ENCODE measurements at places on chromosomes 3 and 15.

DNA sequence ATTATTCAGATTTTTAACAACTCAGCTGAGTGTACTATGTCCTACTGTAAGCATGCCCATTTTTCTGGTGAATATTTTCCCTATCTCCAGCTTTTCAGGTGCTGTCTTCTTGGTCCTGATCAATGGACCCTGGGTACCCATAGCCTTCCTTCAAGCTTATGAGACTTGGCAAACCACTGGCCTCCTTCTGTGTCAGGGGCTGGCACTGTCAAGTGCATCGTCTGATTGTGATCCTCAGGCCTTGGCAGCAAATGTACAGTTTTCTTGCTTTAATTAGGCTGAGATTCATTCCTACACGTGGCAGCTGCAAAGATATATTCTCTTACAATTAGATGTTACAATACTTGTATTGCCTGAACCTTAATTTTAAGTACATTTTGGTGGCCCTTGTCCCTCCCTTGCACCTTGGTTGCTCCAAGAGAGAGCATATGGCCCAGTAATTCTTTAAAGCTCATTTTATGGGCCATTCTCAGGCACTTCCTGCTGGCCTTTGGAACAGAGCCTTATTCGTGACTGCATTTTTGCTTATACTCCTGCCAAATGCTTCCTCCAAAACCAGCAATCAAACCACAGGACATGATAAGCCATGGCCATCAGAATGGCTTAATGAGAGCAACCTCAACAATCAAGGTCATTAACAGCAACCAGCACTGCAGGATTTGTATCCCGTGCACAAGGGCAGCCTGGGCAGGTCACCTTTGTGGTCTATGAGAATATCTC lies 179.9 kb downstream of the CNTN6 start:
- no peak for DNase-seq

- DNase-seq = no peak
These were observed 3.8 kb downstream of the PSTPIP1 start for GRCh38 chr15:76998663-76999285.

- DNase-seq = no peak
These were observed 8.6 kb downstream of the SPG11 start for GRCh38 chr15:44654858-44655257.

DNA sequence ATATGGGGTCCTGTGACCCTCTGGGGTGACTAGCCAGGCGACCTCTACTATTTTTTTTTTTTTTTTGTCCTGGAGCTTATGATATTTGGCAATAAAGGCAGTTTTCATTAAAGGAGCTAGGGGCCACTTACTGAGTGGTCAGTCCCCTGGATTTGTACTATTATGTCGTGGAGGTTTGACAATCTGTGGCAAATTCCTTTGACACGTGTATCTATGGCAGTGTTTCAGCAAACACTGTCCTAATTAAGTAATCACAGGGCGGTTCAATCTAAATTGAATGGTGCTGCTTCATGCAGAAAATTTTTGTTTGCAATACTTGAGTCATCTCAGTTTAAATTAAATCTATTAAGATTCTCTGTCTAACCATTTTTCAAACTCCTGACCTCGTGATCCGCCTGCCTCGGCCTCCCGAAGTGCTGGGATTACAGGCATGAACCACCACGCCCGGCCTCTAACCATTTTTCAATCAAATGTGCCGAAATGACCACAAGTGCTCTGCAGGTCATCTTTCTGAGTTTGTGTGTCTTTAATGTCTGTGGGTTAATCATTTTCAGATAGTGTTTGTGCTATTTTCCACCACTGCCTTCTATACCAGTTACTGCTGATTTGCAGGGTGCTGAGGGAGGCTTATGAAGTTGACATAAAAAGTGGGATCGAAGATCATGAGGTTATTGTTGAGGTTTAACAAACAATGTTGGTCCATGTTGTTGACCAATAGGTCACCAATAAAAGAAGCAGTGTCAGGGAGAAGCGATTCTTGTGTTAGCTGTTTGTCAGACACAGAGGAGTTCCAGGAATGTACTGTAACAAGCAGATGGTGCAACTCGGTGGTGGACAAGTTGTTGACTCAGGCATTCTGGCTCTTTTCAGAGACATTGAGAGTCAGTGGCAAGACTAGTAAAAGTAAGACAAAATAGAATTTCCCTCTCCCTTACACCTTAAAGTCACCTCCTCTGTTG lies 18.6 kb upstream of the SLC2A2 start:
- DNase-seq = peak; percentile 36

DNA sequence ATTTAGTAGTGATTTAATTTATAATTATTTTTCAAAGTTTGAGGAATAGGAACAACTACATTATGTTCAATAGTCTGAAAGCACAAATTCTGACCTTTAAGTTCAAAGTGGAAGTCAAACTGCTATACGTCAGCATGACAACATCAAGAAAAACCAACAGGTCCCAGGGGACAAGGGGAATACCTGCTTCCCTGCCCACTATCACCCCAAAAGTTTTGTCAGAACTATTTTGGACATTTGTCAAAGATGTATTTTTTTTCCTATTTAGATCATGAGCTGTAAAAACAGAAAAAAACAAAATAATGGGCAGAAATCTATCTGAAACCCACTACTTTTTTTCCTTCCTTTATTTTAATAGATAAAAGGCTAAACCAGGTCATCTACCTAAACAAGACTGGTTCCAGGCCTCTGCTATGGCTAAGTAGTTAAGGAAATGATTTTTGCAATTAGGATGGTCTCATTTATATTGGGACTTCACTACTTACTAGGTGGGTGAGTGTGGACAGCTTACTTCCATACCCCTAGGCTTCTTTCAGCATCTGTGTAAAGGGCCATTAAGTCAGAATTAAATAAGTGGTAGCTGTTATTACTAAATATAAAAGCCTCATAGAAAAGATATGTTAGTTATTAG lies 746.3 kb downstream of the FHIT start:
- DNase-seq = no peak

DNA sequence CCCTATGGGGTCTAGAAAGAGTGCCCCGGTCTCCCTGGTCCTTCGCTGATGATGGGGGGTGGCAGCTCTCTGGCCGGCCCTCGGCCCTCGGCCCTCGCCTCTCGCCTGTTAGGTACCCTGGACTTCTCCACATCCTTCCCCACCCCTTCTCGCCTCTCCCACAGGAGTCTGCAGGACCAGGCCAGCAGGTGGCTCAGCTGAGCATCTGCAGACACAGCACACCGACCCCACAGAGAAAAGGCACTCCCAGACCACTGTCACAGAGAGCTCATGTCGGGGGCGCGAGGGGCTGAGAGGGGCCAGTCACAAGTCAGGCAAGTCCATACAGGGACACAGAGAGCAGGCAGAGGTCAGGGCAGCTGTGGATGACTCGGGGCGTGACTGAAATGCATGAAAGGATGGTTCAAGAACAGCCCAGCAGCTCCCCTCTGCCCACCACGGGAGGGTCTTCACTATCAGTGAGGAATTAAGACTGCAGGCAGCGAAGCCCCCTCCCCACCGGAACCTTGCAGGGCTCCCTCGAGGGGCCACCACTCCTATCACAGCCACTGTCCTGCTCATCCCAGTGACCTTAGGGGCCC lies 181.7 kb upstream of the NSMCE3 start:
- peak; percentile 23 for DNase-seq

DNA sequence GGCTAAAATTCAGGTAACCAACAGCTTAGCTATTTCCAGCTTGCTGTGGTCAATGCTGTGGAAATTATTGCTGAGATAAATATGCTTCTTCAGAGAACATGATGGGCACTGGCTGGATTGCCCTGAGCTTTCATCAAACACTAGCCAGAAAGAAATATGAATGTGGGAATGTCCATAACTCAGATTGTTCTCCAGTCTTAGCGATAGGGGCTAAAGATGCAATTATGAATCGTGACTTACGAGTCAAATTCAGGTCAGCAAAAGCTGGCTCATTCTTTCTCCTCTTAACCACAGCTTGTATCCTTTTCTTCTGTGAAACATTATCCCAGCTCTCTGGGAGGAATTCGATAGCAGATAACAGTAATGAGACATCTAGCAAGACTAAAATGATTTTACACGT lies 307.6 kb downstream of the RYR3 start:
- no peak for DNase-seq

GRCh38 chr15:81469154-81469553 lies 95.1 kb upstream of the TMC3 start:
- no peak for DNase-seq

DNA sequence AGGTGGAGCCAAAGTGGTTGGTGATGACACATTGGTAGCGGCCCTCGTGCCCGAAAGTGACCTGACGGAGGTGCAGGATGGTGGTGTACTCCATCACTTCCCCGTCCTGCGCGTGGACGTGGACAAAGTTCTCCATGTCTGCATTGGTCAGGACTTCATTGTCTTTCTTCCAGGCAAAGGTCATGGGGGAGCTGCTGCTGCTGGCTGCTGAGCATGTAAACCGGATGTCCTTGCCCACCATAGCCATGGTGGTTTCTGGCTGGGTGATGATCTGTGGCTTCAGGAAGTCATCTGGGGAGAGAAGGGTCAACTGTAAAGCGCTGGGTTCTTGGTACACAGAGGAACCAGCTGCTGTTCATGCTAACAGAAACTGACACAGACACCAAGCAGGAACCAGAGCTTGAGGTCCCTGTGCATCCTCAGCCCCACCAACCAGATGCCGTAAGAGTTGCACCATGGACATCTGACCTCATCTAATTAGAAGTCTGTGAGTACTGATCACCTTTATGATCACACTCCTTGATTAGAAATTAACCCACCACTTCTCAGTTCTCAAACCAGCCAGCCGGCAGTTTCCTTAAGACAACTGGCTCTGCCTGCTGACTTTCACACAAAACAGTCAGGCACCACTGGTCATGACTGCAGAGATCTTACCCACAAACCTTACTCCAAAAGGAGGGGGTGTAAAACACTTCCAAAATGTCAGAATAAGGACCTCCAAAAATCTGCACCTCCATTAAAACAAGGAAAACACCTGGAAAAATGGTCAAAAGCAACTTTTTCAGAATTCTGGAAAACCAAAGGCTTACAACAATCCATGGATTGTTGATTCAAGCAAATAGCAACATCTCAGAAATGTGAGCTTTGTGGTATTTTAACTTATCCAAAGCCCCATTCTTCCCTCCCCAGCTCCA lies 114.6 kb downstream of the LRIG1 start:
- DNase-seq = no peak

GRCh38 chr3:172708921-172709773 lies 1.7 kb downstream of the NCEH1 start:
- peak; percentile 30 for DNase-seq

DNA sequence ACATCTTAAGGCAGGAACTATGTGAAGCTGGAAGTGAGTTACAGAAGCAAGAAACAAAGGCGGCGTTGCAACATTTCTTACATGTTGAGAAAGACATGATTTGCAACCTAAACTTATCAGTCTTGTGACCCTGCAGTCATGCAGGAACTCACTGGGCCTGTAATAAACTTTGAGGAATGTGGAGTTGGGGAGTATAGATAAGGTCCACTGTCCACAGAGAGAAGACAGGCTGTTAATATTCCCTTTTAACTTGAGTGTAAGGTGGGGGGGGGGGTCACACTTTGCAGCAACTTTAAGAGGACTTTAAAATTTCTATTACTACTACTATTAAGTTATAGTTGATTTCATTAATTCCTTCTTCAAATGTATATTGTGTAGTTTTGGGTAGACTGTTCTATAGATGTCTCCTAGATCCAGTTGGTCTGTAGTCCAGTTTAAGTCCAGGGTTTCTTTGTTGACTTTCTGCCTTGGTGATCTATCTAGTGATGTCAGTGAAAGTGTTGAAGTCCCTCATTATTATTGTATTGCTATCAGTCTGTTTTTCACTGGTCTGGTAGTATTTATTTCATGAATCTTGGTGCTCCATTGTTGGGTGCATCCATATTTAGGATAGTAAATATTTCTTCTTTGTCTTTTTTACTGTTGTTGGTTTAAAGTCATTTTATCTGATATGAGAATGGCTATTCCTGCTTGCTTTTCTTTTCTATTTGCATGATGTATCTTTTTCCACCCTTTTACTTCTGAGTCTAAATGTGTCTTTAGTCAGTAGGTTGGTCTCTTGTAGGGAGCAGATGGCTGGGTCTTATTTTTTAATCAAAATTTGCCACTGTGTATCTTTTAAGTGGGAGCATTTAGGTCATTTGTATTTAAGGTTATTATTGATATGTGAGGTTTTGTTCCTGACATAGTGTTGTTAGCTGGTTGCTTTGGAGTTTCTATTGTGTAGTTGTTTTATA lies 15.6 kb upstream of the FAM98B start:
- DNase-seq = no peak

- no peak for DNase-seq
These were observed 87.7 kb downstream of the XXYLT1 start for GRCh38 chr3:195183071-195183776.

DNA sequence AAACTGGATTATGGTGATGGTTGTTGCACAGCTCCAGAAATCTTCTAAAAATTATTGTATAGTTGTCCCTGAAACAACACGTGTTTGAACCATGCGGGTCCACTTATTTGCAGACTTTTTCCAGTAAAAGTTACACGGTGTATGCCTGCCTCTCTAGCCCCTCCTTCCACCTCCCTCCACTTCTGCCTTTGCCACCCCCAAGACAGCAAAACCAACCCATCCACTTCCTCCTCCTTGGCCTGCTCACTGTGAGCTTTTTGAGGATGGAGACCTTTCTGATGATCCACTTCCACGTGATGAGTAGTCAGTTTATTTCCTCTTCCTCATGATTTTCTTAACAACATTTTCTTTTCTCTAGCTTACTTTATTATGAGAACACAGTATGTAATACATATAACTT lies 5.4 kb downstream of the CYFIP1 start:
- DNase-seq = no peak

DNA sequence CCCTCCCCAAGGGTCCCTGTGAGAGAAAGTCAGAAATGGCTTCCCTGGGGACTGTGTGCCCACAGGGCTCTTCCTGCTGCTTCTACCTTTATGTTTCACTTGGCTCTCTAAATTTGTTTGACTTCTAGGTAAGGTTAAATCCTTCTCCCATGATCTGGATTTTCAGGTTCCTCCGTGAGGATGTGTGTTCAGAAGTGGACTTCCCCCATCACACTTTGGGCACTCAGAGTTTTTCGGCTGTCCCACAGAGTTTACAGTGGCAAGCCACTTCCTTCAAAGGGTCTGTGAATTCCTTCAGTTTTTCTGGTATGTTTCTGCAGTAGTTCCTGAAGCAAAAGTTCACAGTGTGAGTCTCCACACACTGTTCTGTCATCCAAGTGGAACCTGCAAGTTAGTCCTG lies 30.9 kb upstream of the RARB start:
- DNase-seq = no peak

GRCh38 chr3:71225002-71225684 lies 358.4 kb downstream of the FOXP1 start:
- DNase-seq = no peak

GRCh38 chr3:4807381-4808280 lies 171.6 kb upstream of the BHLHE40 start:
- DNase-seq = no peak

Data from PC-3 (cell line).